Head of caudate nucleus (tissue), 42 donors: ENCODE measurements at places on chromosomes 5 and 9.

GRCh38 chr5:39422036-39422606, 2.7 kb downstream of the DAB2 start:
- DNase-seq, result no peak

GRCh38 chr9:16370647-16371046, 499.8 kb downstream of the BNC2 start:
- no peak for DNase-seq

DNA sequence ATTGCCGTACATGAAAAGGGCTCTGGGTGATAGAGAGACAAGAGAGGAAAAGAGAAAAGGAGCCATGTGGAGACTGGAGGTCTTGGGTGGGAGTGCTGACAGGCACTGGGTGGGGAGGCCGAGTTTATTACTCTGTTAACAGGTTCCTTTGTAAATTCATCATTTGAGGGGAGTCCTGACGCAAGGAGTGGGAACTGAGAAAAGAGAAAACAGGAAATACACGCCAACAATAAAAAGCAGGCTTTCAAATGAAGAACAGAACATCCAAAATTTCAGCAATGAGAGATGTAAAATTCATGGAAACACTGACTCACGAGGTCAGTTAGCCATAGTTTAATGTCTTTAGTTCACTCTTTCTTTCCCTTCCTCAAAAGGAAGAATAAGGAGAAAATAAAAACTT, 342.8 kb downstream of the TMEM167A start:
- no peak for DNase-seq

DNA sequence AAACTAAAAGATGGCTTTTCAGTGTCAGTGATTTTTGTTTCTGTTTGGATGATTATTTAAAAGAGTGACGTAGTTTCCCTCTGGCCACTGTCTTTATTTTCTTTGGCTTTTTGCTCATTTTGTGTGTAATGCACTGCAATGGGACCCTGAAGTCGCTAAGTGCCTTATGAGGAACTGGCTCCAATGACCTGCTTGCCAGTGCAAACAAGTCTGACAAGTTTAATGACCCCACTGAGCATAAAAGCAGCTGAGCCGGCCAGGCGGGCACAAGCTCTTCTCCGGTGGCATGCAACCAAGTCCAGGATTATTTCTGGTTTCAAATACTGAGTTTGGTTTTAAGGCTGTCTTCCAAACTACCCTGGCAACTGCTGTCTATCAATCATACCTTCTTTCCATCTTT, 15.6 kb upstream of the GNA14 start:
- no peak for DNase-seq

GRCh38 chr9:90274725-90275124, 367.9 kb downstream of the DIRAS2 start:
- DNase-seq, result no peak

DNA sequence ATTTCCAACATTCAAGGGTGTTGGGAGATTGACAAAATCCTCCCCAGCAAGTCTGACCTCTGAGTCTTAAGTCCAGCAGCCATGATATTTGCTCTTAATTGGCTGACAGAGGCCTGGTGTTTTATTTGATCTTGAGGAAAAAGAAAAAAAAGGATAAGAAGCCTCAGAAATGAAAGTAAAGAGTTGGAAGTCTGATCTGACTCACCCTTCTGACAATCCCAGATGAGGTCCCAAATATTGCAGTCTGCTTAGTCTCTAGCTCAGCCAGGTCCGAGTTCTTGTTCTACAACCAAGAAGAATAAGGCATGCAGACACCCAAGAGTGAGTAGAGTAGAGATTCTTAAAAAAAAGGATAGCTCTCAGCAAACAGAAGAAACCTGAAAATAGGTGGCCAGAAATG, 632.5 kb upstream of the ST8SIA4 start:
- no peak for DNase-seq

DNA sequence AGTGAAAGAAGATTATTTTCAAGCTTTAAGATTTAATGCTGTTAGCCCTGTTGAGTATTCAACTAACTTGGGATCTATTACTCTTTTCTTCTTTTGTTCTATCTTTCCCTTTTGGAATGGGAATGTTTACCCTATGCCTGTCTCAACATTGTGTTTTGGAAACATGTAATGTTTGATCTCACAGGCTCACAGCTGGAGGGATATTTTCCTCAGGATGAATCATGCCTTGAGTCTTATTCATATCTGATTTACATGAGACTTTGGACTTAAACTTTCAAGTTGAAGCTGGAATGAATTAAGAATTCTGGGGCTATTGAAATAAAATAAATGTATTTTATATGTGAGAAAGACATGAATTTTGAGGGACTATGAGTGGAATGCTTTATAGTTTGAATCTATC, 607.8 kb upstream of the PTGER4 start:
- no peak for DNase-seq

DNA sequence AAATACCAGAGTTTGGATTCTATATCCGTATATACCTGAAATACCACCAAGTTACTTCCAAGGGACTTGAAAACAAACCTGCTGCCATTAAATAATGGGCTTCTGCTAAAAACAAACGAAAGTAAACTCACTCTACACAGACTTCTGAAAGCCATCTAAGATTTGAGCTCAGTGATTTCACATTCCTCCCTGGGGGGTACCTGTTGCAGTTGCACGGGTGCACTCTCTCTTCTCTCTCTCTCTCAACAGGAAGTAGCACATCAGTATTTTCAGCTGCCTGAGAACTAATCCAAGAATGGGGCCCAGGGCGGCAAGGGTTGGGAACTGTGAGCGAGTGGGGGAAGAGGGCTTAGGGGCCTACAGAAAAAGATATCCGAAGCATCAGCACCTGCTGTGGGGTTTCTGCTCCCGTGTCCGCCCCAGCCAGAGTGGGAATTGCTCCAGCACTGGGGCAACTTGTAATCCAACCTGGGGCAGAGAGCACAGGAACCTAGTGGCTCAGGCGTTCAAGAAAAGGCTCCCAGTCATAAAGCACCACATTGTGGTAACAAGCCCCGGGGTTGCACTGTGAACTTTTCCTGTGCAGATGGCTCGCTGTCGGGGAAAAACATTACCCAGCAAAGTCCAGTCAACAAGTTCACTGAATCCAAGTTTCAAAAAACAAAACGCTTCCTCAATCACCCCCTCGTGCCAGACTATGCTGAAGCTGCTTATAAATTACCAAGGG, 99.8 kb downstream of the EFNA5 start:
- DNase-seq, result no peak

DNA sequence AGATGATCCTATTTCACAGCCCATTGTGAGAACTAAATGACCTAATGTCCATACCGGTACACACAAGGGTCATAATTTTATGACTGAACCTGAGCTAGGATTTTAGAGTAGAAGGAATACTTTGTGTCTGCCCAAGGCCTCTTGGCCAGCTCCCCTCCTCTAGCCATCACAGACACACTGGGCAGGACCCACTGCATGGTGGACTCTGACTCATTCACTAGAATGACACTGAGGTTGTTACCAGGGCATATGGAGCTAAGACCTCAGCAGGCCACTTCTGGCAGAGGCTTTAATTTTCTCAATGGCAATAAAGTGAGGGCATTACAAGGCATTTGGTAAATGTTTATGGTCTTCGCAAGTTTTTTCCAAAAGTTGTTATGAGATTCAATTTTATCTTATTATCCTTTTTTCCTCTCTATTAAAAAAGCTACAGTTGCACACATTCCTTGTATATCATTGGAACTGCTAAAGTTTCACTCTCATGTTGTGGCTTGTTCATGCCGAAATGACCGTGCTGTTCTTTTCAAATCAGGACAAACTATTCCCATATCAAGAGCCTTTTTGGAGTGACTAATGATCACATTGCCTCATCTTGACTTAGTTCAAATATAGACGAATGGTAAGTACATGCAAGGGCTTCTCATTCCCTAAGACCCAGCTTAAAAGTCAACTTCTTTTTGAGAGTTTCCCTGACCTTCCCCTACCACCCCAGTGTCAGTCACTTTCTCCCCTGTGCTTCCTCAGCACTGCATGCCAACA, 595.7 kb downstream of the ACTL7B start:
- no peak for DNase-seq

DNA sequence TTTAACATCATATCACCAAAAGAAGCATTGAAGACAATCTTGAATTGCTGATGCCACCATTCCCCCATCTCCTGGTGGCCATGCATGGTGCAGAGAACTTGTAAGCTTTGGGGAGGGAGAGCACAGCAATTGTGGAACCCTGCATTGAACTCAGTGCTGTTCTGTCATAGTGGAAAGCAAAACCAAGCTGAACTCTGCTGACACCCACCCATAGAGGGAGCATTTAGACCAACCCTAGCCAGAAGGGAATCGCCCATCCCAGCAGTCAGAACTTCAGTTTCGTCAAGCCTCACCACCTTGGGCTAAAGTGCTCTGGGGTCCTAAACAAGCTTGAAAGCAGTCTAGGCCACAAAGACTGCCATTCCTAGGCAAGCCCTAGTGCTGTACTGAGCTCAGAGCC, 37.4 kb upstream of the RUSC2 start:
- DNase-seq, result no peak
